ENCODE measurements at places on chromosomes 2 and 18. TPM values are rescaled to one million over a fixed set of nuclear protein-coding genes. Genes with fewer than 3 reads are reported as not detected.

AMER3 gene
- not detected for total RNA-seq

- no peak for DNase-seq
These were observed 72.0 kb downstream of the GALNT1 start for GRCh38 chr18:35653392-35654135.

DSG1 gene
- total RNA-seq, result 2.6 TPM

DNA sequence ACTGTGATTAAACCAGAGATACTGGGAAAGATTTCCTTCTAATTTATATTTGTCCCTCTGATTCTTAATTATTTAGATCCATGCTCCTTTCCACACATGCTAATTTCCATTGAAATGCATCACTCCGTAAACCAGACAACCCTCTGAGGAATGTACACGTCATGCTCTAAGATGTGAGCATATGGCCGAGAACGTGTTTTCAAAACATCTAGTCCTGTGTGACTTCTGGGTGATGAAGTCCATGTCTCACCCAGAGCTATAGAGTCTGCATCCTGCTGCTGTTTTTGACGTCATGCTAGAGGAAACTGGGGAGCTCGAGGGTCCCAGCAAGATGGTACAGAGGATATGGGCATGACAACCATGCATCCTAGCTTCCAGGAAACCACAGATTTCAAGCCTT is 53.6 kb downstream of the CAPN13 start:
- DNase-seq, result no peak

DNA sequence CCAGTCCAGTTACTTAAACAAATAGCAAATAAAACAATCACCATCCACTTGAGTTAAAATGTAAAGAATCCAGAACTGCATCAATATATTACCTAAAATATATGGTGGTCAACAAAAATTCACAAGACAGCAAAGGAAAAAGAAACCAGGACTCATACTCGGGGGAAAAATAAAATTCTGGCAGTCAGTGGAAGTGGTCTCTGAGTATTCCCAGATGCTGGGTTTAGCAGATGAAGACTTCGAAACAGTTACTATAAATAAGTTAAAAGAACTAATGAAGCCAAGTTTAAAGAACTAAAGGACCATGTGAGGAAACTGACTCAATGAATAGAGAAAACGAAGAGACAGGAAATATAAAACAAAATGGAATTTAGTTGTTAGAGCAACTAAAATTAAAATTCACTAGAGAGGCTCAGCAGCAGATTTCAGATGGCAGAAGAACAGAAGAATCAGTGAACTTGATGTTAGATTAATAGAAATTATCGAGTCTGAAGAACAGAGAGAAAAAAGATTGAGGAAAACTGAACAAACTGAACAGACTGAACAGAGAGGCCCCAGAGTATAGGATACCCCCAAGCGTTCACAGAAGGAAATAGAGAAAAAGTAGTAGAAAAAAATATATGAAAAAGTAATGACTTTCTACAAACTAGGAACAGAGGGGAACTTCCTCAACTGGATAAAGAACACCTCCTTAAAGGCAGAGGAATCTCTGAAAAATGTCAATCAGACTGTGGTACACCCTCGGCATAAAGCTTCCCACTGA is 27.9 kb downstream of the MGAT4A start:
- DNase-seq, result no peak

All from breast epithelium (tissue), 4 donors.